ENCODE measurements at places on chromosomes 1 and 21.

DNA sequence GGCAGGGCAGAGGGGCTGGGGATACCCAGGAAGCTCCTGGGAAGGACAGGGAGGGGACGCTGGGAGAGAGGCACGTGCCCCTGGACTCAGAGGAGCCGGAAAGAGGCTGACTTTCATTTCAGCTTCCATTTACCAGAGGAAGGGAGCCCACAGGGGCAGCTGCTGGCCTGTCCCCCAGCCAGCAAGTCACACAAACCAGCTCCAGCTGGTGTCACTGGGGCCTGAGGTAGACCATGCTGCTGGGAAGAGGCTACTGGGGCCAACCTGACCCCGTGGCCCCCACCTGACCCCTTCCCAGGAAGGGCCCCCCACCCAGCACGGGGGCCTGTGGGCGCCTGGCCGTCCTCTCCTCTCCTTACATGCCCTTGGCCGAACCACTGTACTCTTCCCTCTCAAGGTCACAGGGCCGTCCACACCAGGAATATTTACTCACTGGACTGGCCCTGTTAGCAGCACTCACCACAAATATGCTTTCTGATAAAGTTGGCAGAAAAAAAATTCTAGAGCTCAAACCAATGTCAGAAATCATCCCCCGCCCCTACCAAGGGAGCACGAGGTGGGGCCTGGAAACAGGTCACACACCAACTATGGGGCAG is 110.5 kb downstream of the CASZ1 start:
- DNase-seq = no peak

DNA sequence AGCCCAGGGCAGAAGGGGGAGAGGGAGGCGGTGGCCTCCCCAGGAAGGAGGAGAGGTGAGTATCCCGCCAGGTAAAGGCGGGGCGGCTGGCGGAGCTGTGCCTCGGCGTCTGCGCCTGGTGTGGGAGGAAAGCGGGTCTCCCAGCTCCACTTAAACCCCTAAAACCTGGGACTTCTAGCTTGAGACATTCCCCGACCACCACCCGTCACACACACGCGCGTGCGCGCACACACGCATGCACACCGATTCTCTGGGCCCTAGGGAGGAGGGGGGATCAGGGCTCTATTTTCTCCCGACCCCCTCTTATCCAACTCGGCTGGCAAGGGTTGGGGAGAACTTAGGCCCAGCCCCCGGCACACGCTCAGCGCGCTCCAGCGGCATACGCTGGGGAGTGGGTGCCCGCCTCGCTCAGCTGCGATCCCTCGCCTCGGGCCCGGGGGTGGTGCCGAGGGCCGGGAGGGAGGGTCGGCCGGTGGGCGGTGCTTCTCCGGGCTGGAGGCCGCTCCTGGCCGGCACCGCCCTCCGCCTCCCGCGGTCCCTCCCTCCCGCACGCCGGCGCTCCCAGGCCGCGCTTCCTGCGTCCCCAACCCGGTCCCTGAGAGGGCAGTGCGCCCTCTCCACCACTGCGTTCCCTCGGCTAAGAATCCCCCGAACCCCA is at the start of gene TMEM51:
Gene TMEM51, plus strand, starts transcription at position 564 of the 658 bp plus-strand sequence. CDS start 61,341 bp downstream, outside the sequence.
- peak; percentile 62 for DNase-seq

GRCh38 chr1:64839732-64840405 is 95.0 kb downstream of the RAVER2 start:
- DNase-seq = no peak

- DNase-seq = no peak
Measured at GRCh38 chr1:33151116-33151515, 30.7 kb downstream of the TRIM62 start.

DNA sequence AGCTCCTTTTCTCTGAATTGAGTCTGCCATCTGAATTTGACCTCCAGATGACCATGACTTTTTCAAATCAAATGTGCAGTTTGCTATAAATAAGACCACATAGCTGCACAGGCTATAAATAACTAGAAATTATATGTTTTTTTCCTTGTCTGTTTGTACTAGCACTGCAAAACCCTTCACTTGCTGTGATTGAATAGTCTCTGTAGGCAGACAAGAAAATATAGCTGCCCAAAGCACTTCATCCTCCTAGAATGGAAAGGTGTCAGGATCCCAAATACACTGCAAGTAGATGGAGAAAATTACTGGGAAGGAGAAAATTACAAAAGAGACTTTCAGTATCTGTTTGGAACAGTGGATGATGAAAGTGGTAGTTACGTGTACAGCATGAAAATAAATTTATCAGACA is 175.8 kb downstream of the APP start:
- no peak for DNase-seq

- DNase-seq = no peak
Measured at GRCh38 chr1:10628685-10629084, 153.9 kb downstream of the PEX14 start.

DNA sequence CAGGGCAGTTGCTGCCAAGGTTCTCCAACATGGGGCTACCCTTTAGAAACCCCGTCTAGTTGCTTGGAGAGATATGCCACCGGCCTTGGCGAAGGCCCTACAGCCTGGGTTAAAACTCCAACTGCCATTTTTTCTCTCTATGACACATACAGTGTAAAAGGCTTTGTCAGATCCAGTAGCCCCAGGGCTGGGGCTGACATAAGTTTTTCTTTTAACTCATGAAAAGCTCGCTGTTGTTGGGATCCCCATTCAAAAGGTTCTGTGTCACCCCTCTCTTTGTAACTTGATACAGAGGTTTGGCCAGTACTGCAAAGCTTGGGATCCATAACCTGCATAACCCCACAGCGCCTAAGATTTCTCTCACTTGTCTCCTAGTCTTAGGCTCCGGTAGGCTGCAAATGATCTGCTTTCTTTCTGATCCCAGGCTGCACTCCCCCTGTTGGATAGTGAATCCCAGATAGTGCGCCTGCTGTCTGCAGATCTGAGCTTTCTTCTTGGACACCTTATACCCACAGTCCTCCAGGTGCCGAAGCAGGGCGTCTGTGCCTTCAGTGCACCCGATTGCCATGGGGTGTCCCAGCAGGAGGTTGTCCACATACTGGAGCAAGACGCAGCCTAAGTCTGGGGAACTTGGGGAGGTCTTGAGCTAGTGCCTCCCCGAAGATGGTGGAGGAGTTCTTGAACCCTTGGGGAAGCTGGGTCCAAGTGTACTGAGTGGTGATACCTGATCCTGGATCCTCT is 406.2 kb downstream of the TGFB2 start:
- DNase-seq = no peak

DNA sequence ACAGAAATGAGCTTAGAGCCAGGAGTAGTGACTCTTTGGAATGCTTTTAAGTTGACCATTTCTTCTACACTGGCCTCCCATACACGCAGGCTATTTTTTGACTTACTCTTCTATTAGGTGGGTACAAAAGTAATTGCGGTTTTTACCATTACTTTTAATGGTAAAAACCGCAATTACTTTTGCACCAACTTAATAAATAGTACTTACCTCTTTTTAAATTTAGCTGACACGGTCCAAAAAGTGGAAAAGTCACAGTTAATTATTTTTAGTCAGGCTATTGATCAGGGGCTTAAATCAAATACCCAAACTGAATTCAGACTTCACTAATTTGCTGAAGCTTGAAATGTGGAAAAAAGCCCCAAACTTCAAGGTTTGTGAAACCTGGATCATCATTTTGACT is 138.7 kb downstream of the GRIK1 start:
- DNase-seq = no peak

DNA sequence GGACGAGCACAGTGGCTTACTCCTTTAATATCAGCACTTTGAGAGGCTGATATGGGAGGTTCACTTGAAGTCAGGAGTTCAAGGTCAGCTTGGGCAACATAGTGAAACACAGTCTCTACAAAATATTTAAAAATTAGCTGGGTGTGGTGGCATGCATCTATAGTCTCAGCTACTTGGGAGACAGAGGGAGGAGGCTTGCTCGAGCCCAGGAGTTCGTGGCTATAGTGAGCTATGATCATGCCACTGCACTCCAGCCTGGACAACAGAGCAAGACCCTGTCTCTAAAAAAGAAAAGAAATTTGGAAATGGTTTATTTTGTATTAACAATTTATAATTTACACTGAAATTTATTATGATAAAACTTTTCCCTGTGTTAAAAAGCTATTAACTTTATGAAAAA is 1.7 kb upstream of the ANGPTL3 start:
- no peak for DNase-seq

Measured in GM13977 (cell line).